ENCODE measurements at places on chromosomes 3 and 15.

DNA sequence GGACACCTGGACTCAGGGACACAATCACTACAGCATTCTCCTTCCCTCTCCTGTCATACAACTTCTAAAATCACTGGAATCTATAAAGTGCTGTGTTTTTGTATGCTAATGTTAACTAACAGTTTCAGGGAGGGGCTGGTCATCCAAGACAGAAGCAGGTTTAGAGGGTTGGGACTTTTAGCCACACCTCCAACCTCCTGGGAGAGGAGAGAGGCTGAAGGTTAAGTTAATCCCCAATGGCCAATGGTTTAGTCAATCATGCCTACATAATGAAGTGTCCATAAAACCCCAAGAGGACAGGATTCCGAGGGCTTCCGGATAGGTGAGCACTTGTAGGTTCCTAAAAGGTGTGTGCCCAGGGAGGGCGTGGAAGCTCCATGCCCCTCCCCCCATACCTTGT, 219.3 kb upstream of the CTNNB1 start:
- DNase-seq: no peak

DNA sequence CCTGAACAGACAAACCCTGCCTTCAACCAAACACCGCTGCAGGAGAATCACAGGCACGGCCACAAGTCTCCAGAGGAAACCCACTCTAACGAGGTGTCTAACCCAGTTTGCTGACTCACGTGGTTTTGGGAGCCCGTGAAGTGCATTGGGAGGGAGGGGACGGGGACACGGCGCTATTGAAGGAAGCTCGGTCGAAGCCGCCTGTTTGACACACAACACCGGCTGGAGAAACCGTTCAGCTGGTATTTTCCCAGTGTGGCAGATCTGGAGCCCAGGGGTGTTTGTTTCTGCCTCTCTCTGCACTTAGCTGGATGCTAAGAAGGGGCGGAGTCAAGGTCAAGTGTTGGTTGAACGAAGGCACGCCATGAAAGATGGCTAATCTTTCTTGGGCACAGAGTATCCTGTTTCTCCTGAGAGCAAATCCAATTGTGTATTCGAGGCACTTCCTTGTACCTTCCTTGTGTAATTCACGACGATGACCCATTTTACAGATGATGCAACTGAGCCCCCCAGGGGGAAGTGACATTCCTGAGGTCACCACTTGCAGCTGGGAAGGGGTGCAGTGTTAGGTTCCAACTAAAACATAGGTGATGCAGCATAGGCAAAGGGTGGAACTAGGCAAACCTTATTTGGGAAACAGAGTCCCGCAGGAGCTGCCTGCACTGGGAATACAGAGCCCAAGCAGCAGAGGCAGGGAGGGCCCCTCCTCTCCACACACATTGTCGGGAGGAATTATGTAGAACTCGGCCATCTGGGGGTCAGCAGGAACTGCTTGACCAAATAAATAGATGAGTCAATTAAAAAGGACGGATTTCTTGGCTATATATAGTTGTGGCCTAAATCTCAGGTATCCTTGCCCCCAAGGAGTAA, 22.5 kb downstream of the SLC6A6 start:
- peak; percentile 62 for DNase-seq

DNA sequence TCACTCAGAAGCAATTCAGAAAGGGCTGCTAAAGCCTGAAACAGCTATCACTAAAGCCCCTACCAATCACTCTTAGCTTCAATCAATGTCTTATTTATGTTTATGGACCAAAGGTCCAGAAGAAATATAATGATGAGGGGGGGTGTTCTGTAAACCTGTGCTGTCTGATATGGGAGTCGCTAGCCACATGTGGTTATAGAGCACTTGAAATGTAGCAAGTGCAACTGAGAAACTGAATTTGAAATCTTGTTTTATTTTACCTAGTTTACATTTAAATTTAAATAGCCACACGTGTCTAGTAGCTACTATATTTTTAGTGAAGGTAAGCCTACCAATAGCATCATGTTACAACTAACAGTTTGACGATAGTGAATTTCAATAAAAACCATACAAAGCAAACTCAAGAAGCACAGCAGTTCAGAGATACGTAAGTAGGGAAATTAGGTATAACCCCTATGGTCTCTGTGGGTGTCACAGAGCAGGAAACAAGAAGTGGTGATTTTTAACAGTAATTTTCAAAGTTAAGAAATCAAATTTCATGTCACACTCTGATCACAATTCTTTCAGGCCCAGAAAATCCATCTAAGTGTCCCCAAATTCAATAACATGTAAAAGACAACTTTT, 3.6 kb downstream of the POU1F1 start:
- DNase-seq: peak; percentile 22

DNA sequence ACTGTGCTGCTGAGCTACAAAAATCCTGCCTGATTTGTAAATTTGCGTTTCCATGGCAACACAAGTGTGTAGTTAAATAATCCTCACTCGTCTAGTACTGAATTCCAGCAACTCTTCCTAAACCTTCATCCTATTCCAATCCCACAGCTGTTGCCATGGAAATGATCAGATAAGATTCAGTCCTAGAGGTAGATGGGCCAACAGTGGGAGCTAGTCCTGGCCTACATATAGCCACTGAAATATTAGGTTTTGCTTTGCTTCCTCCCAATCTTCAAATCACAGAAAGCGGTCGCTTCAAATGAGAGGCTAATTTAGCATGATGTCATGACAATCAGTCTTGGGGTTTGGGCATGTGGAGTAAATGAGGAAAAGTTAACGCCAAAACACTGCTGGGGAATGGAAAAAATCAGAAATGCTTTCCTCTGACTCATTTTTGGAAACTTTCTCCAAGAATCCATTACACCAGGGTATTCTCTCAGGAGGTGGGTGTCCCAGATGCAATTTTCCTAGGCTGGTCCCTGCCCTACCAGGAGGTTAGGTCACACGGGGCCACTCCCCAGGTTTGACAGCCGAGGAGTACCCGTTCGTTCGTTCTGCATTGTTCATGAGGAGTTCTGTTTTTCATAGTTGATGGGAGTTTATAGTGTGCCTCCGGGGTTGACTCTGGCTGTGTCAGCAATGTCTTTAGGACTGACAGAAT, 159.2 kb upstream of the SLCO3A1 start:
- DNase-seq: no peak

GRCh38 chr3:25648107-25648535, 16.6 kb downstream of the TOP2B start:
- peak; percentile 90 for DNase-seq

GRCh38 chr3:42130007-42130328, 38.8 kb downstream of the TRAK1 start:
- DNase-seq: no peak

DNA sequence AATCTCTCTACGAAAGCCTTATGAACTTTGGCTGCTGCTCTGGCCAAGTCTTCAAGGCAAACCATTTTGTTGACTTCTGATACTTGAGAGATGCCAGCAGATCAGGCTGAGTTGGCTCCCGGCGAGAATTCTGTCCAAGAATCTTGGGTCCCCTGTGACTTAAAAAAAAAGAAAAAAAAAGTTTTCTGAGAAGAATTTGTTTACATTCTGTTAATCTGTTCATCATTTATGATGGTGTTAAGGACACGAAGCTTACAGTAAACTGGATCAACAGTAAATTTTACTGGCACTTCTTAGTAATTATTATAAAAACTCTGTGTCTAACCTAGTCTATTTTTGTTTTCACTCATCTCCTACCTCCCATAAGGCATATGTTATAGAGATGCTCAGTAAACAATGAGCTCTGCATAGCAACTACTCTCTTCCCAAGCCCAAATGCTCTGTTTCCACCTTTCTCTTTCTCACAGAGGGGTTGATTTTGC, 320.9 kb upstream of the RASGRP1 start:
- DNase-seq: no peak

DNA sequence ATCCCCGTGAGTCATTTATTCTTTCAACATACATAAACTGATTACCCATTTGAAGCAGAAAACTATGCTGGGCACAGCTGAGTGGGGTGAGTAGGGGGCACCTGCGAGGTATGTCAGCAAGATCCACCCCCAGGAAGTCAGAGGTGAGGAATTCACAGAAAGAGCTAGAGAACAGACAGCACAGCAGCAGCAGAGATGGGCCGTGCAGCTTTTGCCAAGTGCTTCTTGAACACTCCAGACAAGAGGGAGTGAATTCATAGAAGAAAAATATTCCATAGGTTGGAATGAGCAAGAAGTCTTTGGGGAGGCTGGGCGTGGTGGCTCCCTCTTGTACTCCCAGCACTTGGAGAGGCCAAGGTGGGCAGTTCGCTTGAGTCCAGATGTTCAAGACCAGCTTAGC, 9.4 kb upstream of the ADCY5 start:
- DNase-seq: no peak

DNA sequence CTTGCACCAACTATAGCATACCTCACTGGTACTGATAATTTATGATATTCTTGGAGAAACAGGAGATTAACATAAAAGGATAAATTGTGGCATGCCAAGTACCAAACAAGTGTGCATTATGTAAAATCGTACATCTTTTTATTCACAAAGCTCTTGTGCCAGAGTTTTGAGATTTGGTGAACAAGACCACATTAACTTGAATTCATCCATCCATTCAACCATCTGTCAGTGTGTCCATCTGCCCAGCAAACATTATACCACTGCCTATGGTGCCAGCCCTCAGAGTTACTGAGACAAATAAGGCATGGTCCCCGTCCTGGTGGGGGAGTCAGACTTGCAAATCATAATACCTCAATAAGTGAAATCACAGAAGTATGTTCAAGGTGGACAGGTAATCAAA, 17.0 kb upstream of the NEO1 start:
- DNase-seq: no peak
